Esophagus squamous epithelium (tissue), 5 donors: ENCODE measurements at places on chromosomes 3 and 15. TPM values are rescaled to one million over a fixed set of nuclear protein-coding genes. Genes with fewer than 3 reads are reported as not detected.

- H3K27ac ChIP-seq = peak overlapping the region; percentile 84
- H3K4me3 ChIP-seq = no peak overlapping the region
- H3K27me3 ChIP-seq = no peaks in the 10 kb centered on the region
- peaks cover 79% of the 10 kb centered on the region for H3K4me1 ChIP-seq
Observed at GRCh38 chr15:60374628-60375081, 23.1 kb downstream of the ANXA2 start.

Gene EFHB
- not detected for total RNA-seq

Gene NR2F2
- 6.3 TPM for total RNA-seq

GRCh38 chr15:62505762-62506161 is 340.7 kb upstream of the C2CD4B start:
- H3K36me3 ChIP-seq = no peaks in the 10 kb centered on the region
- no peak overlapping the region for H3K4me3 ChIP-seq
- H3K27me3 ChIP-seq = no peaks in the 10 kb centered on the region
- H3K4me1 ChIP-seq = no peaks in the 10 kb centered on the region

Gene CHST2
- 0.76 TPM for total RNA-seq

DNA sequence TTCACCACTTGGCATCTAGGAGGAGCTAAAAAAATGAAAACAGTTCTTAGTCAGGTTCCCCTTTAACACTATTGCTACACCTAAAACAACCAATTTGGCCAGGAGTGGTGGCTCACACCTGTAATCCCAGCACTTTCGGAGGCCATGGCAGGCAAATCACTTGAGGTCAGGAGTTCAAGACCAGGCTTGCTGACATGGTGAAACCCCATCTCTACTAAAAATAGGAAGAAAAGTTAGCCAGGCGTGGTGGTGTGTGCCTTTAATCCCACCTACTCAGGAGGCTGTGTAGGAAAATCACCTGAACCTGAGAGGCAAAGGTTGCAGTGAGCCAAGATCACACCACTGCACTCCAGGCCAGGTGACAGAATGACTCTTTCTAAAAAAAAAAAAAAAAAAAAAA is 124.1 kb downstream of the DGKG start:
- H3K36me3 ChIP-seq = no peaks in the 10 kb centered on the region
- no peak for DNase-seq
- peaks cover 10% of the 10 kb centered on the region for H3K4me1 ChIP-seq

- H3K4me1 ChIP-seq = no peaks in the 10 kb centered on the region
- no peak overlapping the region for H3K27ac ChIP-seq
- no peaks in the 10 kb centered on the region for H3K27me3 ChIP-seq
- no peak overlapping the region for H3K4me3 ChIP-seq
- no peaks in the 10 kb centered on the region for H3K36me3 ChIP-seq
Observed at GRCh38 chr3:60178931-60179653, 1072.2 kb downstream of the FHIT start.

Gene C3orf70
- 8.6 TPM for total RNA-seq

Gene SLC28A2
- total RNA-seq = not detected

DNA sequence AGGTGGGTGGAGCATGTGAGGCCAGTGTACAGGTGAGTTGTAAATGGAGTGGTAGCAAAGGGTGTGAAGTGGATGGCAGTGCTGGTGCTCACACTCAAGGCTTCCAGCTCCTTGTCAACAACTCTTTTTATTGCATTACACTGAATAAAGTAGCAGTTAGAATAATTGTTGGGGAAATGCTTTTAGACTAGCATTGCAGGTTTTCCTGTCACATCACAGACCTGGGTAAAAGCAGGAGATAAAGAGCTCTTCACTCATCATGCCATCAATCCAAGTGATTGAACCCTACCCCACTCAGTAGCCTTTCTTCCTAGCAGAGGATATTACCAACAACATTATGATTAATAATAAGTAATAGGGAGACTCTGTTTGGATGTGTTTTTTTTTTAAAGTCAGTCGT is 81.6 kb downstream of the CDIN1 start:
- no peaks in the 10 kb centered on the region for H3K27me3 ChIP-seq
- no peak overlapping the region for H3K4me3 ChIP-seq
- DNase-seq = no peak
- no peaks in the 10 kb centered on the region for H3K36me3 ChIP-seq
- H3K4me1 ChIP-seq = no peaks in the 10 kb centered on the region
- no peak overlapping the region for H3K27ac ChIP-seq

Gene COL6A6
- total RNA-seq = 0.57 TPM

GRCh38 chr3:113211330-113212149 is at the start of gene BOC:
BOC (plus strand) TSS chr3:113211557; CDS start chr3:113249803, 38,246 bp downstream.
- H3K36me3 ChIP-seq = no peaks in the 10 kb centered on the region
- H3K27me3 ChIP-seq = no peaks in the 10 kb centered on the region
- H3K27ac ChIP-seq = peak within 1 kb of the TSS; percentile 94
- DNase-seq = no peak
- H3K4me1 ChIP-seq = peaks cover 9% of the 10 kb centered on the region
- peak within 1 kb of the TSS; percentile 95 for H3K4me3 ChIP-seq

- H3K4me3 ChIP-seq = no peak overlapping the region
- no peaks in the 10 kb centered on the region for H3K36me3 ChIP-seq
- H3K27ac ChIP-seq = no peak overlapping the region
Observed at GRCh38 chr3:182238126-182238525, 526.4 kb downstream of the SOX2 start.
